ENCODE measurements at places on chromosomes 13 and 19.
A peak's percentile ranks its signal among the peaks of the same experiment; 100 is the strongest.

GRCh38 chr19:24086974-24087595 lies at the start of gene ZNF254:
TSS of gene ZNF254 (plus strand) at chr19:24087187. CDS start at chr19:24087308, 121 bp downstream.
- DNase-seq: peak; percentile 59

- no peak for DNase-seq
Observed at GRCh38 chr13:100951016-100951415, 276.4 kb upstream of the TMTC4 start.

DNA sequence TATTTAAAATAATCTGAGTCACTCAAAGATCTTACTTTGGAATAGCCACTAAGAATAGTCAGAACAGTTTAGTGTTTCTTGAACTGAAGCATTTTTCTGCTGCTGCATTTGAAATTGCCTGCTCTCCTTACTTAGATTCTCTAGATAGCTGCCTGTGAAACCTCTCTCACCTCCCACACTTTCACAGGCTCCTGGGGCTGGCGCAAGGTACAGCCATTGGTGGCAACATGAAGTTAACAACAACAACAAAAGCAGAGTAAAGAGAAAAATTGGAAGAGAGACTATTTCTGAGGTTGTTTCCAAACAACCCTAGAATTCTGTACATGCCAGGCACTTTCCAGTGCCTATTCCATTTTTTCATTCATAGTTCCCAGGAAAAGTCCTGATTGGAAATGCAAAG lies 25.3 kb downstream of the SLITRK5 start:
- DNase-seq: no peak

DNA sequence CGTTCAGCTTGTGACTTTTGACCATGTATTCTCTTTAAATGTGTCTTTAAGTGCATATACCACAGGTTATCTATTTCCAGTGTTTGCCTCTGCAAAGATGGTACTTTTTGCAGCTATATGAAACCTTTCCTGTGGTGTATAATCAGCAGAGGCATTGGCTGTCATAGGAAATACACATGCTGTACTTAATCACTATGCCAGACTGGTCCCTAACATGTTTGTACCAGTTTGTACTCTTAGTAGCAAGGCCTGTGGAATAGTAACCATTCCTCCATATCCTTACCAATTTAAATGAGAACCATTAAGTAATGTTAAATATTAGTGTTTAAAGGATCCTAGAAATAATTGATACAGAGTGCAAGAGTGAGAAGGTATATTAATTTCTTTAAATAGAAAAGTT lies 69.8 kb downstream of the CDK8 start:
- DNase-seq: no peak

DNA sequence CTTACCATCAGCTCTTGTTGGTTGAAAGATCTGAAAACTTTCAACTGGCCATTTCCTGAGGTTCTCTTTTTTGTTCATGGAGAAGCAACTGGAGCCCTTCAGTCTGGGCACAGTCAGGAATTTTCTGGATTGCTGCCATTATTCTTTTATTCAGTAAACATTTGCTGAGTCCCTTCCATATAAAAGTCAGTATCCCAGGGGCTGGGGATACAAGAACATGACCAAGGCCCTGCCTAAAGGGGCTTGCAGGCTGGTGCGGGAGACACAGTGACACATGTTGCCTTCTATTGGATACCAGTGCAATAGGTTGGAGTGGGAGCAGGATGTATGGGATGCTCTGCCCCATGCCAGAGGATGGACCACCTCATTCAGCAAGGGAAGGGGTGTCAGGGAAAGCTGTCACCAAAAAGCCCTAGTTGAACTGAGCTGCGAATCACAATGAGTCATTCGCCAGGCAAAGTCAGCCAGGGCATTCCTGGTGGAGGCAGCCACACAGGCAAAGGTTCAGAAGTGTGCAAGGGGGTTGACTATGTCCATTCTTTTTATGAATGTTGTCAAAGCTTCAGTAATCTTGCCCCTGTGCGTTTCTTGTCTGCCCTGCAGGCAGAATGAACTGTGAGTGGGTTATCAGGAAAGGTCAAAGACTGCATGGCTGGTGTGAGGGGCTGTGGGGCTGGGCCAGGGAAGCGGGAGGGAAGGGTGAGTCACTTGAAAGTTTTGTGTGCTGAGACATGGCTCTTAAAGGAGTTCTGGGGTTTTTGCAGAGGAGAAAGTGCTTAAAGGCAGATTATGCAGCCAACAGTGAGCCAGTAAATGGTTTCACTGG lies 395.9 kb downstream of the KCNRG start:
- DNase-seq: no peak

DNA sequence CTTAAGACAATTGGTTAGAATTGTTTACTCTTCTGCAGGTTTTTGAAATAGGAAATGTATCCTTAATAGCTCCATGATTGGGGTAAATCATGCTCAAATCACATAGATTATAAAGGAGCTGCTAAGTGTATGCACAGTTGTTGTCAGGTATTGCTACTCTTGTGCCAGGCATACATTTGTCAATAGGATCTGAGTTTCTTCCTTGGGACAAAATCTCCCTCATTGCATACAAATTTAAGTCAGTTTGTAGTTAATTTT lies 109.3 kb upstream of the MLNR start:
- no peak for DNase-seq

GRCh38 chr19:17243211-17243829 lies 2.4 kb downstream of the NR2F6 start:
- no peak for DNase-seq

- DNase-seq: no peak
Observed at GRCh38 chr19:45781214-45782161, 802 bp downstream of the DMPK start.

GRCh38 chr19:1845642-1846041 lies 2.6 kb downstream of the REXO1 start:
- no peak for DNase-seq

GRCh38 chr13:23408026-23408425 lies 25.5 kb downstream of the SACS start:
- DNase-seq: no peak

DNA sequence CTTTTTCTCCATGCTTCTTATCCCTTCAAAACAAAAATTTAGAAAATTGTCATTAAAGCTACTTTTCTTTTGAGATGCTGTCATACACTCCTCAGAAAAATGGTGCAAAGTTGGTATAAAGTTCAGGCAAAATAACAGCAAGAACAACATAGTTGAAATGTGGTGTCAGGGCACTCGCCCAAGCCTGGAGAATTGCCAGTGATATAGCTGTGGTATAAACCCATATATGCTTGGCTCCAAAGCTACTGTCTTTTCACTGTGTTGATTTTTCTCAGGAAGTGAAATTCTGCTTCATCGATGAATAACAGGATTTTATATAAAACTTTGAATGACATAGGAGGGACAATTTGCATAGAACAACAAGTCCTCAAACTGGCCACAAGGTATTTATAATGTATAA lies 2532.9 kb downstream of the PCDH9 start:
- no peak for DNase-seq

DNA sequence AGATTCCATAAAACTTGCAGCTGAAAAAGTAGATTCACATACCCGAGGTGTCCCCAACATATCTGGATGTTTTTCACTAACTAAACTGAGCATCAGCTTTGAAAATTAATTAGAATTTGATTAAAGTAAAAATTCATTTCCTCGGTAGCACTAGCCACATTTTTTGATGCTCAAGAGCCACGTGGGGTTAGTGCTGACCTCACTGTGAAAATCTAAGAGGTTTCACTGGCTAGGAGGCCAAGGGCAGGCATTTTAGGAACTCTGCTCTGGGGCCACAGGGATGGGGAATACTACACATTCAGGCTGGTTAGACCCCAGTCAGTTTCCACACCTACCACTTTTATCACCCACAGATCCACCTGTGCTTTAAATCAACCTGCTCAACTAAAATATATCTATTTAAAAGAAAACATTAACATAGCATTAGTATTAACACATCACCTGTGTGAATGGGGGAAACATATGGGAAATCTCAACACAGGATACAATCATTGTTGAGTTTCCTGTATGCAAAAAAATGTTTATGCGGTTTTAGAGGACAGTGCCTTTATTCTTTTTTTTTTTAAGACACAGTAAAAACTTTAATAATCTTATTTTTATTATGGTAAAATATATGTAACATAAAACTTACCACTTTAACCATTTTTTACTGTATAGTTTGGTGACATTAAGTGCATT lies 45.5 kb downstream of the BRD4 start:
- DNase-seq: no peak

All from activated T-helper 1 cell treated with anti-CD3 and anti-CD28 coated beads, Interleukin-2, amount 50 U/mL, for 16 hours (primary cell).